ENCODE measurements at places on chromosomes 7 and 10.
A peak's percentile ranks its signal among the peaks of the same experiment; 100 is the strongest.

GRCh38 chr7:124113045-124113444 lies 80.2 kb upstream of the TMEM229A start:
- DNase-seq: no peak

GRCh38 chr10:28127881-28128280 lies 129.0 kb upstream of the ODAD2 start:
- peak; percentile 24 for DNase-seq

GRCh38 chr10:72106154-72106849 lies 18.0 kb upstream of the SPOCK2 start:
- no peak for DNase-seq

GRCh38 chr10:114404171-114405010 lies at the start of gene AFAP1L2:
Gene AFAP1L2, minus strand, starts transcription at chr10:114404502. Its CDS starts 47 bp downstream, at chr10:114404455.
- DNase-seq: no peak

DNA sequence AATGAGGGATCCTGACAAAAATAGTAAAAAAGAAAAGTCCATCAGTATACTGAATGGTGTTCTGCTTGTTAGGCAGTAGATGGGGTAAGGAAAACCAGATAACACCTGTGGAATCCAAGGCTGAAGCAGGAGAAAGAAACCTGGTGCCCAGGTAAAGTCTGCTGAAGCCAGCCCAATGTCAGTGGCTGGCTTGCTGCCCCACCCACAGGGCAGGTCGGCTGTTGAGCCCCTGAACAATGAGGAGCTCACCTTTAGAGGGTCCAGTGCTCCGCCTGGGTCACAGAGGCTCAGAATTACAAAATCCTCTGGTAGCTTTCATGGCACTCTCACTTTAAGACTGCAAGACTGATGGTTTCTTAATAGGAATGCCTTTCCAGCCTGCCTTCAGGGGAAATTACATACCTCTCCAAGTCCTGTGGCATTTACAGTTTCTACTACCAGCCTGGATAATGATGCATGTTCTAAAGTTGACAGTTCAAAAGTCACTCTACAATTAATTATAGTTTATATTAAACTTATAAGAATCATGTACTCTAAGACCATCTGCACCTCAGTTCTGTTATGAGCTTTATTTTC lies 23.8 kb downstream of the DHX32 start:
- no peak for DNase-seq

DNA sequence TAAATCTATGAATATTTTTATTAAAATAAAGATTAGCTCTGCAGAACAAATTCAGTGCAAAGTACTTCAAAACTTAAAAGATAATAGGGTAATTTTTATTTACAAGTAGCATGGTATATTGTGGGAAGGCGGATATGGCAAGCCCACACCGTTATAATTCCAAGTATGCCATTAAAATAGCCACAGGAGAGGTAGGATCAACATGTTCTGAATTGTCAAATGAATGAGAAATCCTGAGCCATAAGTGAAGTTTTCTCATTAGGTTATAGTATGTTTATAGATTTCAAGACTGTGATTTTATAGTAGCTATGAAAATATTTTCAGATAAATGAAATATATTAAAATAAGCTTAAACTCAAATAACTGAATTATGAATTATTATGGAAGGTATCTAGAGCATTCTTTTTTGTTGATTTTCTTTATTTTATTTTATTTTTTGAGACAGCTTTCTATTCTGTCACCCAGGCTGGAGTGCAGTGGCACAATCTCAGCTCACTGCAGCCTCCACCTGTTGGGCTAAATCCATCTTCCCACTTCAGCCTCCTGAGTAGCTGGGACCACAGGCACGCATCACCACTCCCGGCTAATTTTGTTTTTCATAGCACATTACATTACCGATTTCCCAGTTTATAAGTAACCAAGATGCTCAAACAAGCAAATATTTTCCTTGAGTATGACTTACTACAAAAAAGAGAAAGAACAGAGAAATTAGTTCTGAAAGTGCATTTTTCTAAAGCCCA lies 956.6 kb downstream of the GATA3 start:
- DNase-seq: no peak

DNA sequence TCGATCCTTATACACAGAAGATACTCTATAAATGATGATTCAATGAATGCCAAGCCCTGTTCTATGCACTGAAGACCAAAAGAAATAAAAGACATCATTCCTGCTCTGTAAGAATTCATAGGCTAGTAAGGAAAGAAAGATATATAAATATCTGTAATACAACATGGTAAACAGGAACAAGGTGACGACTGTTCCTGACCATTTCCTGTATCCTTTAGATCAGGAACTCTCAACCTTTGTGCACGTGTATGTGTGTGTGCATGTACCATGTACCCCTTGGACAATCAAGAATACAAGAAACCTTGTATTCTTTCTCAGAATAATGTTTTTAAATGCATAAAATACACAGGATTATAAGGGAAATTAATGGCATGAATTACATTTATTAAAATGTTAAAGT lies 7.3 kb upstream of the HK1 start:
- DNase-seq: no peak
